ENCODE measurements at places on chromosomes 5 and 9. TPM values are rescaled to one million over a fixed set of nuclear protein-coding genes. Genes with fewer than 3 reads are reported as not detected.

Gene NUTM2G
- total RNA-seq, result not detected

Gene LHX6
- total RNA-seq, result not detected

Gene CCDC152
- total RNA-seq, result 1.6 TPM

Gene TMEM252
- not detected for total RNA-seq

Gene PPP2R2B
- 0.37 TPM for total RNA-seq

Gene PBX3
- 68.6 TPM for total RNA-seq

Gene CCL21
- total RNA-seq, result not detected

Gene PCDHGA10
- total RNA-seq, result 4.3 TPM

Gene N4BP3
- 0.71 TPM for total RNA-seq

Gene DMRT3
- not detected for total RNA-seq

Gene SCGB3A2
- not detected for total RNA-seq

Gene PNPLA7
- 1.1 TPM for total RNA-seq

Gene RFX3
- 3.1 TPM for total RNA-seq

Gene INSYN2B
- 3.1 TPM for total RNA-seq

Gene PCA3
- not detected for total RNA-seq

Gene CD274
- total RNA-seq, result 2.2 TPM

Gene SCGB3A1
- not detected for total RNA-seq

Gene NRARP
- total RNA-seq, result 0.09 TPM

Gene TRIM14
- total RNA-seq, result 2.6 TPM

Gene CCL19
- not detected for total RNA-seq

Gene SLC28A3
- total RNA-seq, result 0.09 TPM

Gene AIF1L
- total RNA-seq, result under 0.01 TPM

Gene IL5
- not detected for total RNA-seq

Gene EGFL7
- total RNA-seq, result 15.6 TPM

Gene ANKRD18A
- total RNA-seq, result not detected

Gene CA9
- 2.0 TPM for total RNA-seq

Gene NKD2
- total RNA-seq, result 12.0 TPM

Gene TMOD1
- total RNA-seq, result 0.57 TPM

Gene FOXE1
- total RNA-seq, result not detected

Gene AHRR
- 27.0 TPM for total RNA-seq

Gene COL15A1
- total RNA-seq, result 164 TPM

Gene SLC6A7
- total RNA-seq, result not detected

Gene CACNA1B
- under 0.01 TPM for total RNA-seq

Gene FSTL4
- 0.09 TPM for total RNA-seq

Gene SPINK4
- total RNA-seq, result 0.74 TPM

Gene CD14
- total RNA-seq, result 8.8 TPM

Gene RGS14
- total RNA-seq, result 5.0 TPM

Gene SLC22A4
- total RNA-seq, result 0.83 TPM
